ENCODE measurements at places on chromosomes 5 and 9.

DNA sequence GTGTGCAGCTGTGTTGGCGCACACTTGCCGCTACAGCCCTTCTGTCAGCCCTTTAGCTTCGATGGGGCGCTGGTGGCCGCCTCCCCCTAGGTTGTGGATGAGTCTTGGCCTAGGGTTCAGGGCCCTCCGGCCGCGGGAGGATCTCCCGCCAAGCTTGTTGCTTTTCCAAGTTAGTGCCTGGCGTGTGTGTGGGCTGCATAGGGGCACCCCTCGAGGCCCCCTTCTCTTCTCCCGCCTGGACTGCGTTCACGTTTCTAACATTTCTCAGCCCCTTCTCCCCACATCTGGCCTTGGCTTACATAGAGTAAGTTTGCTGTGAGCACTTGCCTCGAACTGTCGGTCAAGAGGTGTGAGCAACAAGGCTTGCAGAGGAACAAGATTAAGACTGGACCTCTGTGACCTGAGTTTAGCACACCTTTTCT is 413 bp upstream of the OXCT1 start:
- DNase-seq = no peak

- no peak for DNase-seq
Observed at GRCh38 chr5:72458407-72458806, 48.8 kb downstream of the ZNF366 start.

DNA sequence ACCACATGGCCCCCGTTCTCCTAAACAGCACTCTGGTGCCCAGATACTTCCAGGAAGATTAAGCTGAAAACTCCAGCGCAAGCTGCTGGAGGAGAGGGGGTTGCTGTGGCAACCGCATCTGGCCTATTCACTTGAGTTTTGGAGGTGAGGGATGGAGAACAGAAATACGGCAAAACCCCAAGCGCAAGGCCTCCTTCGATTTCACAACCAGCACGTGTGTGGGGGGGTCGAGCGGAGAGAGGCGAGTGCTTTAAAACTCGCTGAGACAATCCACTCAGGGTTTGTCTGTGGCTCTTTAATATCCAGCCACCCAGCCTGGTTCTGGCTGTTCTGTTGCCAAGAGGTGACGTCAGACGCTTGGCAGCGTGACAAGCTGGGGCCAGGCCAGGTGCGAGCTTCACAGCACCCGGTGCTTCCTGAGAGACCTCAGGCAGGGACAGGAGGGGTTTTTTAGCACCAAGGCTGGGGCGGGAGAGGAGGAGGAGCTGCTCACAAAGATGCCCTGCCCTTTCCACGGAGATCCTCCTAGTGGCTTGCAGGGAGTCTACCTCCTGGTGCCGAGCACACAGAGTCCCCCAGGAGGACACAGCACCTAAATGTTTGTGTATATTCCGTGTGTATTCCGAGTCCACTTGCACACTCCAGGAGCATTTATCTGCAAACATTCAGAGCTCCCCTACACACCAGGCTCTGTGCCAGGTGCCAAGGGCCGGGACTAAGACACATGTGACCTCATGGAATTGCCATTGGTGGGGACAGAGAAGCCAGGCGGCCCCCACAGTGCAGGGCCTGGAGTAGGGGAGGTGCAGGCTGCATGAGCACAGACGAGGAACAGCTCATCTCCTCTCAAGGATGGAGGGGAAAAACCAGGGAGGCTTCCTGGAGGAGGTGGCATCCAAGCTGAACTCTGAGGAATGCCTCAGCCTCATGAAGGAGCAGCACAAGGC is 194.6 kb downstream of the OLFM1 start:
- DNase-seq = no peak

- DNase-seq = no peak
Observed at GRCh38 chr5:82811490-82811889, 265.7 kb downstream of the TMEM167A start.

DNA sequence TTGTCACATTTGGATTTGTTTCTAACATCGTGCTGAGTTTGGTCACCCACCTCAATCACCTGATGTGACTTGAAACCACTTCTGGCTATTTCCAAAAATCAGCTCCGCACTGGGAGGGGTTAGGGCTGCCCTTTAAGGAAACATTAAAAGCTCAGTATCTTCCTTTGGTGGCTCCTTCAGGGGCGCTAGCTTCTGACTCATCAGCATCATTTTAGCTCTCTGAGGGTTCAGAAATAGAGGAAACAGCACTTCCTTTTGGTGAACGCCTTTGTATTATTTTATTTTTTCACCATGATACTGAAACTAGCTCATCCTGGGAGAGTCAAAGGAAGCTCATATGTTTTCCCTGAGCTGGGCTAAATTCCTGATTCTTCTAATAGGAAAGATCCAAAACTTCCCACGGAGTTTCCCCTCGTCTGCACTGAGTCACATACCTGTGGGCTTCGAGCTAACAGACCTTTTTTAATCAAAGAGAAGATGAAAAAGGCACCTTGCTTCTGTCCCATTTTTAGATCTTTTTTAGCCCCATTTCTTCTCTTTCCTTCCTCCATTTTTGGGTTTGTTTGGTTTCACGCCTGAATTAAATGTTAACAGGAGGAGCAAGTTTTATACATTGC is 48.2 kb downstream of the ROPN1L start:
- DNase-seq = peak; percentile 33

DNA sequence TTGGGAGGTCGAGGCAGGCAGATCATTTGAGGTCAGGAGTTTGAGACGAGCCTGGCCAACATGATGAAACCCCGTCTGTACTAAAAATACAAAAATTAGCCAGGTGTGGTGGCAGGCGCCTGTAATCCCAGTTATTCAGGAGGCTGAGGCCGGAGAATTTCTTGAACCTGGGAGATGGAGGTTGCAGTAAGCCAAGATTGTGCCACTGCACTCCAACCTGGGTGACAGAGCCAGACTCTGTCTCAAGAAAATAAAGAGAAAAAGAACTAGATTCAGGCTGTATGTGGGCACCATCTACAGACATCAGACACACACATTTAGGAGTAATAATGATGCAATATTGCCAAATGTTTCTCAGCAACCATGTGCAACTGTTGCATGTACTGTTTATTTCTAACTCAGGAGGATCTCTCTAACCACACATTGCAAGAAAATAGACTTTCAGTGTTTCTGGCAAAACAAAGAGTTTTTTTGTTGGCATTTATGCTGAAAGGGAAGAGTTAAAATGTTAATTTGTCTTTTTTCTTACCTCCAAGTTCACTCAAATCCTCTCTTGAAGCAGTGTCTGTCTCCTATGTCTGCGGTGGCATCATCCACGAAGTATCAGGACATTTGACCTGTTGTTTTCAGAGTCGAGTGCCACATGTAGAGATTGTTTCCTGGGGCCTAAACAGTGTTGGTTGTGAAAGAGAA is 5.1 kb upstream of the ORM1 start:
- peak; percentile 45 for DNase-seq

DNA sequence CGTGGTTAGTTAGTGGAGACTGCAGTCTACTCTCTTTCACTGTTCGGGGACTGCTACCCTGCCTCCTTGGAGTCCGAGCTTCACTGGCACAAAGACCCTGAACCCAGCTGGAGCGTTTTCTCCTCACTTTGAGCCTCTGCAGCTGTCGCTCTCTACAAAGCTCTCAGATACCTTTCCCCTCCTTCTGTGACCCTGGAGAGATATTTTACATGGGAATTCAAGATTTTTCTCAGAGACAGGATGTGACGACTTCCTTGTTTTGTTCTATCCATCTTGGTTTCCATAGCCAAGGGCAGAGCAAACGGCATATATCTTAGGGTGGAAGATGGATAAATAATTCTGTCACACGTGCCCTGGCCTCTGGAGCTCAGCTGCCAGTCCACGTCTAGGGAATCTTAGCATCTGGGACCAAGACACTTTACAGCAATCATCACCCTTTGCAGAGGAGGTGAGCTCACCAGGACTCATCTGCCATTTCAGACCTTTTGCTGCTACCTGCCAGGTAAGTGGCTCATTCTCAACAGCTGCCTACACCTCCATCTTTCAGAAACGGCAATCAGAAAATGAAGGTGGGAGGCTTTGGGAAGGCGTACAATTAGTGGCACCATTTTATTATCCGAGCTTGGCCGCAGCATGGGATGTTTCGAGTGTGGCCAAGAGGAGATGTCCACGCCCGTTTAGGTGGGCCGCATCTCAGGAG is at the start of gene BTNL9:
Gene BTNL9 (plus strand): TSS at position 336 of the 700 bp plus-strand sequence. CDS start 5,224 bp downstream, outside the sequence.
- DNase-seq = no peak
